DMS 273 treated with DMSO at 0.1 percent for 48 hours (cell line): ENCODE measurements at places on chromosomes 6 and 20.
A peak's percentile ranks its signal among the peaks of the same experiment; 100 is the strongest.

DNA sequence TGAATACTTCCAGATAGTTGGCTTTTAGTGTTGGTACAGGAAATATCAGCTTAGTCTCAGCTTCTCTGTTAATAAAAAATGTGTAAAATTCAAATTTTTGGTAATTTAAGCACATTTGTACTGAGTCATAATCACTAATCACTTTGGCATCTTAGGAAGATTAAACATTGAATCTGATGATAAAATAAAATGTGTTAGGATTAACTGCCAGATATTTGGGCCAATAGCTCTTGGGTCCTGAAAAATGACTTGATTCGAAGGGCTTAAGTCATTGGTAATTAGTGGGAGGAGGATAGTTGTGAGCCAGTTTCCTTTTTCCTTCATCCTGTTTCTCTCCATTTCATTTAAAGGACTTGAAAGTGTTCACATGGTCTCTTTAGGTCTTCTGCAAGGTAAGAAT lies 426.1 kb downstream of the RFPL4B start:
- no peak for DNase-seq

DNA sequence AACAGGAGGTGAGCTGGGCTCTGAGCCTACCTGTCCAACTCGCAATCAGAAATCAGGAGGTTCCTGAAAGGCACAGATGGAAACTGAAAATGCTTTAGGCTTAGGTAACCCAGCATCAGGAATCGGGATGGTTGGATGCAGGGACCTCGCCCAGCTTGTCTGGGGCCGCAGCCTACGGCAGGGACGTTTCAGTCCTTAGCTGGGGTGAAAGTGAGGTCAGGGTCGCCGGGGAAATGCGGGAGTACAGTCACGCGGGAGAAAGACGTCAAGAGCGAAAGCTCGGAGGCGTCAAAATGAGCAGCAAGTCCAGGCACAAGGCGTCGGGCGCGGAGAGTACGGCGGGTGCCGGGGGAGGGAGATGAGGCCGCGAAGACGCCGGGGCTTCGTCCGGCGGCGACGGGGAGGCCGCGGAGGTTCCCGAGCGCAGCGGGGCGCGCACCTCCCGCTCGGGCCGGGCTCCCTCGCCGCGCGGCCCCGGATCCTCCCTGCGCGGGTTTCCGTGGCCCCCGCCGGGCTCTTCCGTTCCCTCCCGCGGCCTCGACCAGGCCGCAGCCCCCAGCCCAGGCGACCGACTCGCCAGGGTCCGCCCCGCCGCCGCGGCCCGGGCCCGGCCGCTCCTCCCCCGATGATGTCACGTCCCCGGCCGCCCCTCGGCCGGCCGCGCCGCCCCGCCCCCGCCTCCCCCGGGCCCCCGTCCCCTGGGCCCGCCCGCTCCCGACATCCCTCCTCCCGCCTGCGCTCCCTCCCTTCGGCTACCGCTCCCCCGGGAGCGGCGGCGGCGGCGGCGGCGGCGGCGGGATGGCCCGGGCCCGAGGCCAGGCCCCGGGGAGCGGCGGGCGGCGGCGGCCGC lies at the start of gene EBF4:
Gene EBF4 (plus strand): TSS at position 745 of the 850 bp plus-strand sequence. CDS start 866 bp downstream, outside the sequence.
- no peak for DNase-seq

- DNase-seq, result no peak
Measured at GRCh38 chr20:24802286-24802820, 146.7 kb upstream of the CST7 start.

DNA sequence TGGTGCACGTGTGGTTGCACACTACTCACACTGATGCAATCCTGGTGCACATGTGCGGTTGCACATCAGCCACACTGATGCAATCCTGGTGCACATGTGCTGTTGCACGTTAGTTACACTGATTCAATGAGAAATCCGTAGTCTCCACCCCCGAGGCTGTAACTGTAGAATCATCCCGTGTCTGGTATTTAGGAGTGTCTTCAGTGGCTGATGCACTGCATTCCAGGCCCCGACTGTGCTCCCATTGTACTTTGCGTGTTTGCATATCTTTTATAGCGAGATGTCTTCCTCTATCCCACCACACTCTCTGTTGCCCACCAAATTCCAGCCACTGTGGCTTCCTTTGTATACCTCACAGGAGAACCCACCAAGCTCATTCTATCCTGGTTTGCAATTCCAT lies 87.8 kb upstream of the MTHFD1L start:
- DNase-seq, result no peak

DNA sequence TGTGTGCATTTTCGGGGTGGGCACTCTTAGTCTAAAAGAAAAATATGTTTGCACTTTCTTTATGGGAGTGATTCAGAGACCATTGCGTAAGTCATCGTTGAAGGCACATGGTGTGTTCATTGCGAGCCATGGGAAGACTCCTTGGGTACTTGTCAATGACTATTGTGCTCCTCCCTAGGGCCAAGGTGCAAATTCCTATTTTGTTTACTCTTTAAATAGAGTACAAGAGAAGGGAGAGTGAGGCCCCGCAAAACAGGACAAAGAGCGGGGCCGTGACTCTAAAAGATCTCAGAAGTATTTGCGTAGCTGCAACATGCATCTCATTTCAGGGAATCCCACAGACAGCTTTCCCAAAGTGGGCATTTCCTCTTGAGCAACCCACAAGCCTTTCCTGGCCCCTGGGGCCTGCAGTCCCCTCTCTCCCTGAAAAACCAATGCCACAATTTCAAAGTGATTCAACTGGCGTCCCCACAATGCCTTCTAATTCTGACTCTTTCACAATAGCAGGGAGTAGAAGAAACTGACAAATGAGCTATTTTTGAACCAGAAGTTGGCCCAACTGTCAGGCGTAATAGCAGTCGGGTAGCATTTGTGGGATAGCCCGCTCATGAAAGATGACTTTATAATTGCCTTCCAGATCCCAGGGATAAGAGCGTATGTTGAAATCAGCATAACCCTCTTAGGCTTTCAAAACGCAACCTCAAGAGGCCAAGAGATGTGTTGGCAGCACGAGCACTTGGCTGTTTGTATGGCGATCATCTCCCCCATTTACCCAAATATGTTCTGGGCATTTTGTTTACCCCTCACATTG lies 277.9 kb upstream of the BMP2 start:
- no peak for DNase-seq

GRCh38 chr6:18328540-18328939 lies 58.6 kb upstream of the RNF144B start:
- no peak for DNase-seq

GRCh38 chr6:119278625-119279024 lies 70.9 kb downstream of the MAN1A1 start:
- peak; percentile 36 for DNase-seq

- no peak for DNase-seq
Measured at GRCh38 chr20:47273591-47274235, 82.8 kb downstream of the ZMYND8 start.

GRCh38 chr6:106477790-106478189 lies 117.3 kb downstream of the CRYBG1 start:
- DNase-seq, result no peak

DNA sequence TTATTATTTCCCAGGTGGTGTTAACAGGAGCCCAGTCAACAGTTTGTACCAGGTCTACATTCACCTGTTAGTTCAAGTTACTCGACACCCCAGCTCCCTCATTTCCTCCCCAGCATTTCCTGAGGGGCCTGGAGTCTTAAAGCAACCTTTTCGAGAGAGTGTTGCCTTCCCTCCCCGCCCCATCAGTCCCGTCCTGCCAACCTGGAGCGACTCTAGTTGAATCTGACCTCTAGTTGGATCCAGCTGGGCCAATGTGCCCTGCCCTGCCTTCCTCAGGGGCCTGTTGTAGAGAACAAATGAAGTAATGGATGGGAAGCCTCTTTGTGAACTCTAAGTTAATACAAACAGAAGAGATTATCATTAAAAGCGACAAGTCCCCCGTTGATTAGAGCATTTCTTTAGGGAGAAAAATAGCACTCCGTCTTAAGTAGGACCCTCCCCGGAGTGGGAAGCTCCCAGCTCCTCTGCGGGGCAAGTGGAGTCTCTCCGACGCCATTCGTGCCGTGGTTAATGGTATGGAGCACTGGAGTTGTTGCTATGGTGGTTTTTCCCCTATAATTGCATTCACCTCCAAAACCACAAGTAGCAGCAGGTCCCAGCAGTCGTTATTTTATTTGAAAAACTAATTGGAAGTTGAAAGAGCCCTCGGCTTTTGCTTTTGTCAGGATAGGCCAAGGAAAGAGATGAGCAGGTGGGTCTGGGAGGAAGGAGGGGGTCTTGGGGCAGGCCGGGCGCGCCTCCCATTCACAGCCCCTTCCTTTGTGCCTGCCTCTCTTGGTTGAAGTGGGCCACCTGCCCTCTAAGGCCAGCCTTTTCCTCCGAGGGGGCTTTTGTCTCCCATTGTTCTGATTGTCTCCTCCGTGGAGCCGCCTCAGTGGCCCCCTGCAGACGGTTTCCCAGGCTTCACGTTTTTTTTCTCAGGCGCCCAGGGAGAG lies 16.1 kb downstream of the GHRH start:
- DNase-seq, result no peak

- DNase-seq, result no peak
Measured at GRCh38 chr20:36066777-36067176, 87.8 kb upstream of the EPB41L1 start.

- DNase-seq, result no peak
Measured at GRCh38 chr6:27025351-27025750, 222.2 kb upstream of the PRSS16 start.

GRCh38 chr20:18034039-18034438 lies 23.7 kb downstream of the OVOL2 start:
- no peak for DNase-seq

- DNase-seq, result no peak
Measured at GRCh38 chr20:40960521-40960956, 68.1 kb upstream of the TOP1 start.

GRCh38 chr6:37130704-37131103 lies 39.2 kb upstream of the PIM1 start:
- no peak for DNase-seq

GRCh38 chr20:375265-375889 lies 5.2 kb upstream of the TRIB3 start:
- no peak for DNase-seq

- DNase-seq, result no peak
Measured at GRCh38 chr6:161161889-161162624, 111.8 kb downstream of the AGPAT4 start.

DNA sequence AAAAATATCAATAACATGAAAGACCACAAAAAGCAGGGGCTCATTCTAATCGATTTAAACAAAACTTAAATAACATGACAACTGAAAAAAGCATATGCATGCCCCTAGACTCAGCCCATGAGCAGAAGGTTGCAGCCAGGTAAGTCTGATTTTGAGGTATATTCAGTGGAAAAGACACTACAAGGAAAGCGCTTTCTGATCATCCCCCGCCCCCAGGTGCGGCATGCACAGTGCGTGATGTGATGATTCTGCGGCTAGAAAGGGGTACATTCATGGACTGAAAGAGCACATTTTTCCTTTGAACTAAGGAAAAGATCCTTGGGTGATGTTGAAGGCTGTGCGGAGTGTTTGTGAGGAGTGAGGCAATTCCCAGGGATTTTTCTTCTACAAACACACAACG lies 16.9 kb upstream of the FOXC1 start:
- no peak for DNase-seq

DNA sequence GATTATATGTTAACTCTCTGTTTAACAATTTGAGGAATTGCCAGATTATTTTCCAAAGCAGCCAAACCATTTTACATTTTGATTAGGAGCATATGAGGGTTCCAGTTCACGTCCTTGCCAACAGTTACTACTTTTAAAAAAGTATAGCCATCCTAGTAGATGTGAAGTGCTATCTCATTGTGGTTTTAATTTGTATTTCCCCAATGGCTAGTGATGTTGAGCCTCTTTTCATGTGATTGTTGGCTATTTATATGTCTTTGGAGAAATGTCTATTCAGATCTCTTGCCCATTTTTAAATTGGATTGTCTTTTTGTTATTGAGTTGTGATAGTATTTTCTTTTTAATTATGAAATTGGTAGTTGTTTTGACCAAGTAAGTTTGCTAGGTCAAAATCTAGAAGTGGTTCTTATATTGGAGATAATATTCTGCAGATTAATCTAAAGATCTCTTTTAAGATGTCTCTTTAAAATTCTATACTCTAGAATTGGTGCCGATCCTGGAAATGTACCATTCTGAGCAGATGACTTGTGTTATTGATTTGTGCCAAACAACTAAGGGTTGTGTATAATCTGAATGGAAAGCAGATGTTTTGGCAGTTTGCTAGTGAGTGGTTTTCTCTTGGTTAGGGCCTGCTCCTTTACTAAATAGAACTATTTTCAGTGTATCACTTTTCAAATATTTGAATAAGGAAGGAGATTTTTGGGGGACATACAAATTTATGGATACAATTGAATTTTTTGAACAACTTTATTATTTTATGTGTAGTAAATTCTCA lies 99.5 kb downstream of the CDKAL1 start:
- DNase-seq, result no peak

DNA sequence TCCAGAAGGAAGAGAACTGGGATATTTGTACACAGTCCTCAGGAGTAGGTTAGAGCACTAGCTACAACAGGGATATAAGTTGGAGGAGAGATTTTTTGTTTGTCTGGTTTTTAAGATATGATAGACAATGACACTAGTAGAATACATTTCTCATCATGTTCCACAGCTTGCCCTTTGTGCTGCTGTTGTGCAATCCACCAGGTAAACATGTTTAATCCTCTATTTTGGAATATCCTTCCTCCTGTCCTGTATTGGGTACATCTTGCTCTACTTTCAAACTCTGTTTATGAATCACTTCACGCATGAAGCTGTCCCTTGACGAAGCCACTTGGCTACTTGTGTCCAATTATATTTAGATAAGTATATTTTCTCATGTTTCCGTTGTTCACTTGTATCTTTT lies 153.6 kb upstream of the TENT5A start:
- DNase-seq, result no peak

GRCh38 chr6:68240726-68241125 lies 394.4 kb upstream of the ADGRB3 start:
- no peak for DNase-seq

DNA sequence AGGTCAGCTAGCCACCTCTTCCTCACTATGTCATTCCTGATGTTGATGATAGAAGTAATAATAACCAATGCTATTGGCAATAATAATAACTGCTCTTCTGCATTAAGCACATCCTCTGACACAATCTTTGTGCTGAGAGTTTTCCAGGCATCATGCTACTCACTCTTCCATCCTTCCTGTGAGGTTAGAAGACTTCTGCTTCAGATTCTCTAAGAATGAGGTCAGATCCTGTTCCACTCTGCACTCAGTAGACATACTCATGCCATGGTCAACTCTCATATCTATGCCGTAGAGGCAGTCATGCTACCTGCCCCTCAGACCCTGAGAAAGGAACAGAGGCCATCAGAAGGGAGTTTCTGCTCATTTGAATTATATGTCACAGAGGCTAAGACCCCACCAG lies 98.1 kb upstream of the TOP1 start:
- DNase-seq, result no peak

DNA sequence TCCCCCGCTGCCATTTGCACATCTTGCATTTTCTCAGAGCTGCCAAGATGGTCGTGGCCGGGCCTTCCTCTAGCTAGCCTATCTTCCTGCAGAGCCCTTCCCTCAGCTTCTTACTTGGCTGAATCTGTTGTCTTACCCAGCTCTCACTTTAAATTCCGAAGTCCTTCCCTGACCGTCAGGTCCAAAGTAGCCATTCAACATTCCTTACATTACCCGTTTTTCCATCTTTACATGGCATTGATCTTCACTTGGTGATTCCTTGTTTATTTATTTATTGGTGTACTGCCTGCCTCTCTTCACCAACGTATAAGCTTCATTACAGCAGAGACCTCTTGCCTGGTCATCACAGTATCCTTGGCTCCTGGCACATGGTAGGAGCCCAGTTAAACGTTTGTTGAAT lies 137.4 kb upstream of the ESR1 start:
- DNase-seq, result no peak

- DNase-seq, result no peak
Measured at GRCh38 chr6:18784794-18785193, 397.6 kb downstream of the RNF144B start.
